ENCODE measurements at places on chromosomes 16 and 17.

GRCh38 chr17:15999141-15999973 is at the start of the genes TTC19 and ZSWIM7:
Gene TTC19 (plus strand): TSS chr17:15999824. CDS start chr17:15999849, 25 bp downstream.
Gene ZSWIM7 (minus strand): TSS chr17:15999704. CDS start chr17:15999594, 110 bp downstream.
- peak; percentile 71 for DNase-seq

GRCh38 chr17:27322690-27323508 is 29.0 kb downstream of the WSB1 start:
- no peak for DNase-seq

DNA sequence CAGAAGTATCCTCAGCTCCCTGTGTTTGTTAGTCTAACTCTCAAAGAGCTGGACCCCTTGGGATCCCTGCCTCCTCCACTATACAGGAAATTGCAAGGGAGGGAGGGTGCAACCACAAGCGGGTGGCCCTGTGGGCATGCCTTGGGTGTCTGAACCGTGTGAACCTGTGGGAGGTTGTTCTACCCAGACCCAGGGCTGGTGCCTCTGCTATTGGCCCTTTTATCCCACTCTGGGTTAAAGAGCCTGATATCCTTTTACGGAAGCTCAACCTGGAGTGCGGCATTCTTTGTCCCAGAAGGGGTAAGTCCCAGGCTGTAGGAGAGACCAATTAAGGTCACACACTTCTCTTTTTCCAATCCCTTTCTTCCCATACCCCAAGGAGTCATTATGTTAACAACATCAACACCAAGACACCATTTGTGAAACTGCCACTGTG is 53.4 kb downstream of the ARSG start:
- DNase-seq: no peak

DNA sequence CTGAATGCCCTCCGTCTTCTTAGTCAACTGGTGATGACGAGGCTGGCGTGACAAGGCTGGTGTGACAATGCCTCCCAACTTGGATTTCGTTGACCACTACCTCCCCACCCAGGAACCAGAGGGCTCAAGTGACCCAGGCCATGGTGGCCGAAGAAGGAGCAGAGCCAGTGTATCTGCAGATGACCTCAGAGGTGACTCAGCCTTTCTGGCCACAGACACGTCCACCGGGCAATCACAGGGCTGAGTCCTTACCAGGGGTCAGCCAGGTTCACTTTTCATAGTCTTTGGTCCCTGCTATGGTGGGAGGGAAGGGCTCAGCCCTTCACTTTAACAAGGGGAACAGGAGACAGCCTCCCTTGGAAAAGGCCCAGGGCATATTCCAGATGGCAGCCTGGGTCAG is 116.3 kb downstream of the MAF start:
- no peak for DNase-seq

DNA sequence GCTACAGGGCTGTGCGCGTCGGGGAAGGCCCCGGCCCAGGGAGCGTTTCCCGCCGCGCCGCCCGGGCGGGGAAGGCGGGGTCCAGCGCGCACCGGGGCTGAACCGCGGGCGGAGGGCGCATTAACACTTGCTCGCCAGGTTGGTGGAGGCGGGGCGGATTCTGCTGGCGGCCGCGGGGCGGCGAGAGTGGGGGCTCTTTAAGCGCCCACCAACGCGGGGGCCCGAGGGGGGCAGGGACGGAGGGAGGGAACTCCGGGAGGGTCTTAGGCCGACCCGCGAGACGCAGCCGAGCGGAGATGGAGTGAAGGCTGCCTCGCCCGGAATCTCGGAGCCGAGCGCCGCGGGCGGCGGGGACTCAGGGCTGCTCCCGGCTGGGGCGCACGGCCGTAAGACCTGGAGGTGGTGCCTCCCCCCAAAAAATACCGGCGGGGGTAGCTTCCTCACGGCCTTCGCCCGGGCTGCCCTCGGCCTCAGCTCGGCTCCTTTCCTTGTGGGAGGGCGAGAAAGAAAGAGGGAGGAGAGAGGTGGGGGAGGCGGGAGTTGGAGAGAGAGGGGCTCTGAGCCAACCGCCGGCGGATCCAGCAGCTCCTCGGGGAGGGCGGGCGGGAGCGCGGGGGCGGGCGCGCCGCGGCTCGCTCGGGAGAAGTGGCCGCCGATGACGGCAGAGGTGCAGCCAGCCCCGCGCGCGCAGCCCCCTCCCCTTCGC is 415 bp upstream of the FOXF1 start:
- no peak for DNase-seq

GRCh38 chr17:78753316-78754250 is 28.5 kb downstream of the CYTH1 start:
- DNase-seq: no peak

DNA sequence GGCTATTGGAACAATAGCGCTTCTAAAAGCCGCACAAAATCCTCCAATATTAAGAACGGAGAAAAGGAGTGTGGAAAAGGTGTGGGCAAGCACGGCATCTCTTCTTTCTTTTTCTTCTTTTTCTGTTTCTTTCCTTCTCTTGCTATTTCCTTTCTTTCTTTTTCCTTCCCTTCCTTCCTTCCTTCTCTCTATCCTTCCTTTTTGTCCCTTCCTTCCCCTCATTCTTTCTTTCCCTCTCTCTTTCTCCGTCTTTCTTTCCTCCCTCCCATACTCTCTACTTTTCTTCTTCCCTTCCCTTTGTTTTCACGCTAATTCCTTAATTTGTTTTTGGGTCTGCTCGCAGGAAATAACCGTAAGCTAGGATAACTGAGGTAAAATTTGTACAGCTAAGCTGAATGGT is 478.2 kb downstream of the MAF start:
- no peak for DNase-seq

DNA sequence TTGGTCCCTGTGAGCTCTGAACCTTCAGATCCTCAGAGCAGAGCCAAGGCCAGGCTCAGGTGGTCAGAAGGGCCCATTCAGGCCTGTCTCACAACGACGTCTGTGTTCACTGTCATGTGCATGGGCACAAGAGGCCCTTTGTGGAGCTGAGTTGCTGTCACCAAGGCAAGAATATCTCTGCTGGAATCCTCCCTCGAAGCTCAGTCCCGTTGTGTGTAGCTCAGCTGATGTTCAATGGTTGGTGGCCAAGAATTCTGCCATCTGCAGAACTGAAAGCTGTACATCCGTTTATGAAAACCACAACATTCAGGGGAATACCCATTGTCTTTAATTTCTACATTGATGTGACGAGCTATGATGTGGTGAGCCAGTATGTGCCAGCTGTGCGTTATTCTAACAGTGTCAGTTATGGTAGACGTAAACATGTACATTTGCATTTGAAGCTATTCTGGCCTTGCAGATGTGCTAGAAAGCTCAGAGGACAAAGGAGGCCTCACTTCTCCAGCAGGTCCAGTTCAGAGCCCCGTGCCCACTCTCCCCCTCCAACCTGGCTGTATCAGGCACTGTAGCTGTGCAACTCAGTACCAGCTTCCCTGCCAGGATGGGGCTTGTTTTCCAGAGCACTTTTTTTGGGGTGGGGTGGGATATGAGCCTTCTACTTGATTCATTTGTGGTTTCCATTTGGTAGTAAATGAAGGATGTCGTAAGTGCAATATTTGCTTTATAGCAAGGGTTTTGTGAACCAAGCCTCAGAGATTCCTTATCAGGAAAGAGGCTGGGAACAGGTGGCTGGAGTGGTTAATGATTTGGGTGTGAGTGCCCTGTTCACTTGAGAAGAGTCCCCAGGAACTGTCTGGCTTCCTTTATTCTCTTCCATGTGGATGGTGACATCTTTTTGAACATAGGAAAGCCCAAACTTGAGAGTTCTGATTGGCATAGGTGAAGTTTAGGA is 56.1 kb downstream of the B9D1 start:
- DNase-seq: no peak

DNA sequence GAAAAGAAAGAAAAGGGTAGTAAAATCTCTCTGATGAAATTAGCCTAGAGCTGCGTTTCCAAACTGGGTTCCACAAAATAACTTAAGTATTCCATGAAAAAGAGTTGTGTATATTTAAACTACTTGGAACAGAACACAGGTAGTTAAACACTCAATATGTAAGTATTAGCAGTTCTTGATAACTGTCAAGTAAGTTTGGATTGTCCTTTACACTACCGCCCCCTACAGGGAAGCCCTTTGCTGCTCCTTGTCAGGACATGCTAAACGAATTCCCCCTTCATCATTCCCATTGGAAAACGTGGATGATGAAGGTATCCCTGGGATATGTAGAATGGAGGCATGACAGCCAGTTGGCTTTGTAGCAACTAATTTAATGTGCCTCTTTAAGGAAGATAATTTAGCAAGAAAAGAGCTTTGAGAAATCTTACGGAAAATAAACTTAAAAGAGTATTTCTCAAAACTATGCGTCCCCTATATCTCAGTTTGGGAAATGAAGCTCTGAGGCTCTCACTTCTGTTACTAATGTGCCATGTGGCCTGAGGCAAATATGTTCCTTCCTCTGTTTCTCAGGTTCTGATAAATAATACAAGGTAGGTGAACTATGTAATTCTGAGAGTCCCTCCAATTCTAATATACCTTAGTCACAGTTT is 18.8 kb downstream of the NCBP3 start:
- peak; percentile 36 for DNase-seq

GRCh38 chr16:86120201-86121192 is 221.5 kb downstream of the IRF8 start:
- no peak for DNase-seq

GRCh38 chr16:83705856-83706255 is 101.9 kb upstream of the HSBP1 start:
- no peak for DNase-seq

GRCh38 chr16:25198021-25198420 is 18.7 kb upstream of the AQP8 start:
- no peak for DNase-seq

GRCh38 chr16:24986512-24987303 is 28.5 kb downstream of the ARHGAP17 start:
- DNase-seq: no peak

DNA sequence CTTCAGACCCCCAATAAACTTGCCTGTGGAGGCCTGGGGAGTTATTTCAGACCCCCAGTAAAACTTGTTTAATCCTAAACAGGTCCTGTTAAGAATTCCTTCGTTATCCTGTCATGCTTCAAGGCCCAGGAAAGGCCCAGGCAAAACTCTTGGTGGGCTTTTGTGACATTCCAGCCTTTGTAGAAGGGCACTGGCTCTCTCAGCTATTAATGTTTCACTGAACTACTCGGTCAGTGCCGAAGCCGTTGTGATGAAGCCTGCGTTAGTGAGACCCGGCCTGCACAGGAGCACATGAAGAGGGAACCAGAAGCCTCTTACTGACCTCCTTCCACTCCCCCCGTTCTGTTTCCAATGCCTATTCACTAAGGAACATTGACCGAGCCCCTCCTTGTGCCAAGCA is 47.4 kb upstream of the PLCG2 start:
- DNase-seq: no peak

Data from stimulated activated CD4-positive, alpha-beta T cell treated with anti-CD3 and anti-CD28 coated beads, TNF-alpha, amount 100 ng/mL, for 1 hour (primary cell).